ENCODE measurements at places on chromosomes 7 and 10.

DNA sequence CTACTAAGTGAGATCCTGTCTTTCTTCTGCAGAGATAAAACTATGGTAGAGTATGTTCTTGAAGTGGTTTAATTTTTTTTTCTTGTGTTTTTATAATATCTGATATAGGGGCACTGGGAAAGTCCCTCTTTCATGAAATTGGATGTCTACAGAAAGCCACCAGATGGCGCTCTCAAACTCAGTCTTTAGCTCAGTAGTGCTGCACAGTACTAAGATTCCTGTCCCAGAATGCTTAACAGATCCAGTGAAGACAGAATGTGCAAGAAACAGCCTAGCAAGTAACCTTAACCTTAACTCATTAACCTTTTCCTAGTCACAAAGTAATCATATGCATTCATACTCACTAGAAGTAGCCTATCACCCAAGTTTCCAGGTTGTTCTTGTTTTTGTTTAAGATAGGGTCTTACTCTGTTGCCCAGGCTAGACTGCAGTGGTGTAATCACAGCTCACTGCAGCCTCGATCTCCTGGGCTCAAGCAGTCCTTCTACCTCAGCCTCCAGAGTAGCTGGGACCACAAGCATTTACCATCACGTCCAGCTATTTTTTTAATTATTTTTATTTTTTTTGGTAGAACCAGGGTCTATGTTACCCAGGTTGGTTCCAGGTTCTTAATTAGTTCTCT is 56.7 kb downstream of the IDE start:
- DNase-seq = peak; percentile 68

GRCh38 chr7:28116041-28116440 is 64.6 kb downstream of the JAZF1 start:
- DNase-seq = no peak

- DNase-seq = no peak
These were observed 2.7 kb upstream of the PRXL2A start for GRCh38 chr10:80405626-80406025.

DNA sequence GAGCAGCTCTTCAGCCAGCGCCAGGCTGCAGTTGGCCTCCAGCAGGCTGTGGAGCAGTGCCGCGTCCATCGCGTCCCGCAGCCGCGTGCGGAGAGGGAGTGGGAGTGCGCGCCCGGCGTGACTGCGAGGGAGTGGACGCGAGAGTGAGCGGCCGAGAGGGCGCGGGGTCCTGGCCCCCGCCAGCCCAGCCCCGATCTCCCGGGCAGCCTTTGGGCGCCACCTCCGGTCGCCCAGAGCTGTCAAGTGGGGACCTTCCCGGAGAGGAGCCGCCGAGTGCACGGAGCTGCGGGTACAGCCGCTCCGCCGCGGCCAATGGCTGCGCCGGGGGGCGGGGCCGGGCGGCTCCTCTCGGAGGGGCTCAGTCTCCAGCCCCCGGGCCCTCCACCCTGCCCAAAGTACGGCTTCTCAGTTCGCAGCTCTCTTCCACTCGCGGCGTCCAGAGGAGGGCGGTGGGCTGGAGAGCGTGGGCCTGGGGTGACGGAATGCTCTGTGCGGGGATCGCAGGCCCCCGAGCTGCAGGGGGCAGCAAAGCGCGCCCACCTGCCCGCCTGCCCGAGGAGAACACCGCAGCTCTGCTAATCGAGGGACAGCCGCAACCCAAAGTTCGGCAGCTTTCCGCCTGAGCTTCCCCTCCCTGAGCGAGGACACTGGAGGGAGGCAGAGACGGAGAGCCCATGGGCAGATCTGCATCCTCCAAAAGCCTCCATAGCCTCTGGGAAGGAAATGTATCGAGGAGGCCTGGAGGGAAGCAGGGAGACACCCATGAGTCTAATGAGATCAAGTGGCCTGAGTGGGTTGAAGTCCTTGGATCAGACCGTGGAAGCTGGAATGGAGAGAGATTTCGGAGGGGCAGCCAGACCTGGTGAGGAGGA is at the start of gene CRHR2:
Gene CRHR2, minus strand, starts transcription at position 245 of the 872 bp plus-strand sequence. Its CDS starts 176 bp downstream, at position 69.
- DNase-seq = peak; percentile 59

GRCh38 chr10:112258407-112258806 is 24.8 kb upstream of the TECTB start:
- DNase-seq = no peak

DNA sequence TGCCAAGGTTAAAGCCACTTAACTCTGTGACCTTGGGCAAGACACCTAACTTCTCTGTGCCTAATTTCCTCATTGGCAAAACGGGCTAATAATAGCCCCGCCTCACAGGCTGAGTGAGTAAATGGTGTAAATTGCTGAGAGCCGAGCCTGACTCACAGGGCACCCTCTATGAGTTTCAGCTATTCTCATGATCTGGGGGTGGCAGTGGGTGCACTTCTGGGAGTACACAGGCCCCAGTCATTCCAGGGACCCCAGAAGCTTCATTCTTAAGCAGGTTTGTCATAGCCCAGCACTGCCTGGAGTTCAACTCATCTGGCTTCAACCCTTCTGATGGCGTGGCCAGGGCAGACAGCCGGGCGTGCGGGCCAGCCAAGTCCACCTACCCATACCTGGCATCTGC is 137.2 kb downstream of the GRID1 start:
- no peak for DNase-seq

GRCh38 chr10:88152728-88153133 is 289.3 kb downstream of the PTEN start:
- peak; percentile 56 for DNase-seq

- no peak for DNase-seq
These were observed 48.8 kb downstream of the SH3PXD2A start for GRCh38 chr10:103806395-103807187.

GRCh38 chr7:41882256-41882655 is 179.4 kb upstream of the INHBA start:
- no peak for DNase-seq

DNA sequence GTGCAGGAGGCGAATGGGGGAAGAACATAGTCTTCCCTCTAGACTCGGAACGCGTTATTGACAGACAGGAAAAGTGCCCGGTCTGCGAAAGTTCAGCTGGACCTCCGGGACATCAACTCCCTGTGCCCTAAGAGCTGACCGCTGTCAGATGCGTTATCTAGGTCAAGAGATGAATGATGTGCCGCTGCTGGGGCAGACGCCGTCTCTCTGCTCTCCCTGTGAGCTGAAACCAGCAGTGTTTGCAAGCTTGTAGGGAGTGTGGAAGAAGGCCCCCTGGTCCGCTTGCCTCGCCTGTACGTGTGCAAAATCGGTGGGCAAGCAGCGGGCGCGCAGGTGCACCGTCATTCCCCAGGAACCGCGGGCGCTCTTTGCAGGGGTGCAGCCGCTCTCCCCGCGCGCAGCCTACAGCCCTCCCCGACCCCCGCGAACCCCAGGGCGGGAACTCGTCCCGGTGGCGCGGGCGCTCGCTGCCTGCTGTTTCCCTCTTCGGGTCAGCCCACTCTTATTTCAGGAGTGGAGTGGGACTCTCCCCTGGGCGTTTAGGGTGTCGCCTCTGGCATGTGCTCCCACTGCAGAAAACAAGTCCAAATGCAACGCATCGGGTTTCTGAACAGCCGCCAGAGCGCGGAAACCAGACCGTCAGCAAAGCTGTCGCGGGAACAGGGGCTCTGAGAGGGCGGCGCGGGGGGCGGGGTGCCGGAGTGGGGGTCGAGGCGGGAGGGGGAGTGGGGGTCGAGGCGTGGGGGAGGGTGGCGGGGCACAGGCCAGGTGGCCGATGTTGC is 1.8 kb upstream of the PFKFB3 start:
- DNase-seq = peak; percentile 71

GRCh38 chr7:155745737-155746136 is 66.5 kb downstream of the SHH start:
- no peak for DNase-seq

- DNase-seq = no peak
These were observed 80.7 kb upstream of the SEC61G start for GRCh38 chr7:54839575-54840213.

- no peak for DNase-seq
These were observed 165.5 kb downstream of the MAGI2 start for GRCh38 chr7:79287981-79288380.

DNA sequence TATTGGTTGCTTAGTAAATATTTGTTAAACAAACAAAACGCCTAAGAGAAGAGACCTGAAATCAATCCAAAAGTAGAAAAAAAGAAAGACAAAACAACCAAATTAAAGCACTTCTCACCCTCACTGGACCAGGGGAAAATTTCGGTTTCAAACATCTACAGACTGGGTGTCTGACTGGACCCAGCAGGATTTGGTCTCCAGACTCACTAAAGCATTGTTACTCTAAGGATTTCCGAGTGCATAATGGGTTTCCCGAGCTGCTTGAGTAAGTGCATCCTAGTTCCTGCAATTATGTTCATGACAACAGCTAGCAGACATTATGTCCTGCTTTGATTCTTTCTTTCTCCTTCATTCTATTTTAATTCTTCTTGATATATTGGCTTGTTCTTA is 51.8 kb upstream of the FAM3C start:
- no peak for DNase-seq

DNA sequence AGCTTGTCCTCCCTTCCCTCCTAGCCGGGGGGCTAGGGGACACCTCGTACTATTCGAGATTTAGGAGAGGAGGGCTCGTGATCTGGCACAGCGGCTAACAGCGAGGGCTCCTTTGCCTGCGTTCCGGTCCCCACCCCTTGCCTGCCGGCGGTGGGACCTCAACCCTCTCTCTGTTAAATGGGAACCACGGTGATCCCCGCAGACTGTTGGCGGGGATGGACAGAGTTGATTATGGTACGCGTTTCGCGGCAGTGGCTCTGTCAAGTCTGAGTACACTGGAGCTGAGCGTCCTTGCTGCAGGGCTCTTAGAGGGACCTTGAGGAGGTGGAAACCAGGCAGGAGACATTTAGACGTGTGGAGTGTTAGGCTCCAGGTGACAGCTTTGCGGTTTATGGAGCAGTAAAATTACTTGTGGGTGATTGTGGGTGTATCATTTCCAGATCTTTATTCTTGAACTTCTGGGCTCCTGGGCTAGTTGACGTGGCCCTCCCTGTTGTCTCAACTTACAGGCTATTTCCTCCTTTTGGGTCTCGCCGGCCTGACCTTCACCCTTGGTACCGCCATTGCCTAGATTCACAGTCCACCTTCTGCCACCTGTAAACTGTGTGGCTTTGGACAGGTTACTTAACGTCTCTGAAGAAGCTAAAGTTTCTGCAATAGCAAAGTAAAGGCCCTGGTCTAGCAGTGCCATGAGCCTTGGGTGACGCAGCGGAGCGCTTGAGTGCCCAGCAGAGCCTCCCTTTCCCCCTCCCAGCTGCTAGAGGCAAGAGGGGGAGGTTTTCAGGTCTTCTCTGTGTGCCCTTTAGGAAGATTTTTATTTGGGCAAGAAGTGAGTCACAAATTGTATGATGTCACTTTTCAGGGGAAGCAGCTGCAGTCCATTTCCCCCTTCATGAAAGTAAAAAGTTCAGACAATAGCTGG is 739 bp downstream of the CASP7 start:
- DNase-seq = peak; percentile 36

DNA sequence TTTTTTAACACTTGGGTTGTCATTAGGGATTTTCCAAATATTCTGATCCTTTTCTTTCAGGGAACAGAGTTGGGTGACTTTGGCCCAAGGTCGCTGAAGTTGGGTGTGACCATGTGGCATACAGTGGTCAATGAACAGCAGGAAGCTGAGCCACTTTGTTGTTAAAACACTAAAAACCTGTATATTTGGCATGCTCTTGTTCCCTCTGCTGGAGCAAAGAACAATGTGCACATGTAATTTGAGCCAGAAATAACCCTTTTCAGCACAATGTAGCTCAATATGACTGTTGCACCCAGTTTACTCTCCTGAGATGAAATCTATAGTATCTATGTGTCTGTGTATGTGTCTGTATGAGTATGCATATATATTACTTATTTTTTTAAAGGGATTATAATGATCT is 74.9 kb downstream of the ADCYAP1R1 start:
- DNase-seq = no peak

GRCh38 chr10:7481368-7481765 is 70.5 kb upstream of the SFMBT2 start:
- DNase-seq = no peak

- no peak for DNase-seq
These were observed 549.5 kb downstream of the DNAJB6 start for GRCh38 chr7:157886266-157886665.

GRCh38 chr7:132915647-132916046 is 166.2 kb downstream of the CHCHD3 start:
- no peak for DNase-seq

GRCh38 chr10:126588024-126588423 is 82.5 kb downstream of the C10orf90 start:
- DNase-seq = no peak

DNA sequence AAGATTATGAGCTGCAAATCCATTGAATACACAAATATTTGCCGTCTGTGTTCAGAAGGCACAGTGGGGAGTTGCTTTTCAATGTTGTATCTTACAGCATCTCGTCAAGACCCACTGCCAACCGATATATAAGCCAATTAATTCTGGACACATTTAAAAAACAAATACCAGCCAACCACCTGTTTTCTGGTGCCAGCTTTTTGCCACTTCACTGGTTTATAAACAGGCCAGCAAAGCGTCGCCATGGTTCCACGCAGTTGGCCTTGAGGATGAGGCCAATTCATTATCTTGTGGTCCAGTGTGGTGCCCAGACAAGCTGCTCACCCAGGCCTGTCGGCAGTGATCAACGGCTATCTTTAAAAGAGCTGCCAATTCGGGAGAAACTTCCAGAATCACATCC is 321.0 kb downstream of the TCERG1L start:
- DNase-seq = no peak

DNA sequence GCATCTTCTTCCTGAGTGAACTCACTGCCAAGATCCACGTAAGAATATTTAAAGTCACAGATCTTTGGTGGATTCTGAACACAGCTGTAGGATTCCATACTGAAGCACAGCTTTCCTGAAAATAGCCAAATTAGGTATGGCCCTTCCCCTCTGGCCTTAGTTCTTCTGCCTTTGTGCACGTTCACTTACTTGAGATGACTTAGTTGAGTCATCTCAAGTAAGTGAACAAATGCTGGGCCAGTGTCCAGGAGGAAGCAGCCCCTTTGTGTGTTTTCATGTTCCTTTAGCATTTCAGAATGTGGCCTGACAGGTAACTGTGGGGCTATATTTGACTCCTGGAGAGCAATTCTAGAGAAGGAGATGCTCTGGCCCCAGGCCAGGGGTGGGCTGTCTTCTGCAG is 51.5 kb downstream of the CCNY start:
- no peak for DNase-seq

- DNase-seq = no peak
These were observed 93.2 kb downstream of the CFTR start for GRCh38 chr7:117572856-117573620.

DNA sequence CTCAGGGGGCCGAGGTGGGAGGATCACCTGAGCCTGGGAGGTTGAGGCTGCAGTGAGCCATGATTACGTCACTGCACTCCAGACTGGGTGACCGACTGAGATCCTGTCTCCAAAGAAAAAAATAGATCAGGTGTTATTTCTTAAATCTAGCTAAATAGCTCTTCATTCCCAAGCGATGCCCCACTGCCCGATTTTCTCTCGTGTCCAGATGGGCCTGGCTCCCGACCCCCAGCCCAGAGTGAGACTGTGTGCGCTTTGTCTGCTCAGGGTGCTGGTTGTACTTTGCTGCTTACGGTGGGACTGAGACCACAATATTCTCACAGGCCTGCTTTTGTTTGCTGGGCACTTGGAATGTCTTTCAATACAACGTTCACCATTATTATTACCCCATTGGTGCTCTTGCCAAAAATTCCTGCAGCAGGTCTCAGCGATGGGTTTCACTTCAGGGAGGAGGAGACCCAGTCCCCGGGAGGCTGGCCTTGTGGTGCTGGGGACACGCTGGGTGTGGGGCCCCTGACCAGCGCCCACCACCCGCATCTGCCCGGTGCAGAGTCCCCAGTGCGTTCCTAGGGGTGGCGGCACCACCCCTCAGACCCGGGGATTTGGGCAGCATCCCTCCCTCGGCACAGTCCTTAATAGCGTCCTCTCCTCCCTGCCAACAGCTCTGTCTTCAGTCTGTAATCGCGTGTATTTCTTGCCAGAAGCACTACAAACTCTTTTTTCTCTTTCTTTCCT is 20.4 kb upstream of the DPYSL4 start:
- no peak for DNase-seq
